ENCODE measurements at places on chromosomes 12 and 14. TPM values are rescaled to one million over a fixed set of nuclear protein-coding genes. Genes with fewer than 3 reads are reported as not detected.

The LRTM2 gene
- total RNA-seq = not detected

The FKBP3 gene
- total RNA-seq = 21.4 TPM

DNA sequence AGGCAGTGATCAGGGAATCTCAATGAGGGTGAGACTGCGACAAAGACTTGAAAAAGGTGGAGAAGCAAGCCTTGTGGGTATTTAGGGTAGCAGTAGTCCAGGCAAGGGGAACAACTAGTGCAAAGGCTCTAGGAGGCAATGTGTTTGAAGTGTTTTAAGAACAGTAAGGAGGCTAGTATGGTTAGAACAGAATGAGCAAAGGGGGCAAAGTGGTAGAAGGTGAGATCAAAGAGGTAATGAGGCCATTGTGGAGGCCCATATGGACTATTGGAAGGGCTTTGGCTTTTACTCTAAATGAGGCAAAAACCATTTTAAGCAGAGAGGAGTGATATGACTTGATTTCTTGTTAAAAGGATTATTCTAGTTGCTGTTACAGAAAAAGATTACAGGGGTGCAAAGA, 16.8 kb downstream of the HIF1A start:
- no peak for DNase-seq

- no peak for DNase-seq
Observed at GRCh38 chr14:82180139-82180538, 646.5 kb upstream of the SEL1L start.

GRCh38 chr12:48021485-48022179, 17.4 kb upstream of the COL2A1 start:
- no peak for DNase-seq

The TAS2R20 gene
- 0.57 TPM for total RNA-seq

DNA sequence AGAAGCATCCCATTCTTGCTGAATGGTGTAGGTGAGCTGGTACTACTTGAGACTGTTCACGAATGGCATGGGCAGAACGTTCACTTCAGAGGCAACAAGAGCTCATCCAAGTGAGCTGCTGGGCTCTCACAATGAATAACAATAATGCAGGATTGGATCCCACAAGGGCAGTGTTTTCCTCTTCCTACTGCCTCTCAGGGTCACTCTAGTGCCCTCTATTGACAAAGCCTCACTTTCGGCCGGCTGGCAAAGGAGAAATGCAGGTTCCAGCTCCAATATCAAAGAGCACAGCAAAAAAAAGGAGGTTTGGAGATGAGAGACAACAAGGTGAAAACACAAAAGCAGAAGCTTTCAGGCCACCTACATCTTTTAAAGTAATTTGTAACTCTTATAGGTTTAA, 74.6 kb upstream of the MYF6 start:
- no peak for DNase-seq

DNA sequence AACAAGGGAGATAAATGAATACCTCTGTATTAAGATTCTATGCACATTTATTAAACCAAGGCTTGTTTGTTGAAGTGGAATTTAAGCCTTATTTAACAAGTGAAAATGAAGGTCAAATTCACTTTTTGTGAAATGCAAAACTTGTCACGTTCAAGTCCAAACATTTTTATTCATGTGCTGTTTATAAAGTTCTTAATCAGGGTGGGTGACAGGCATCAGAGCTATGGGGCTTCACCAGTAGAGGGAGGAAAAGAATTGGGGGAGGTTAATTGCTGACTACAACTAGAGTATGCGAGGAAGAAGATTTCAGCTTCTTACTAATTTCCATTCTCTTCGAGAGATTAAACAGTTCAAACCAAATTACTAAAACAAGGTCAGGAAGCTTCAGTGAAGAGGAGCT, 9.7 kb downstream of the MOK start:
- no peak for DNase-seq

- DNase-seq = no peak
Observed at GRCh38 chr12:51200156-51200555, 17.7 kb downstream of the POU6F1 start.

DNA sequence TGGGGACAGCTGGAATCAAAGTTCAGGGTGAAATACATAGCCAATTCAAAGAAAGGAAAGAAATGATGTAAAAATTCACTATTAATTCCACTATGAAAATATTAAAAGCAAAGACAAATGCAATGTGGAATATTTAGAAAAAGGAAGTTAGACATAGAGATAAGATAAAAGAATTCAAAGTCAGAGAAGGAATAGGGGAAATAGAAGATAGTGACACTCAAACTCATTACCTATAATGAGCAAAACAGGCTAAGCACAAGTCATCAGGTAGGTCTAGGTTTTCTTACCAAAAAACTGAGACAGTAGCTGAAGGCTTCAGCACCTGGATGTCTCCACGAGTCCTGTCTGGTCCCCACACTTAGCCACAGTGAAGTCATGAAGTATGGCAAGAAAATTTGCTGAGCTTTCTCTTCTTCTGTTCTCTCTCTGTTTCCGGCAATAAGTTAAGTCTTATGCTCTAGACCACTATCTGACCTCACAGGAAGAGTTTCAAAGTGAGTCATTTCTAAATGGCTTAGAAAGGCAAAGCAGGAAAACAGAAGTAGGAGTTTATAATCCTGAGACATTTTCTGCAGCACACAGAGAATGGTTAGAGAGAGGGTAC, at the start of gene C3AR1:
Gene C3AR1 (minus strand): TSS at position 369 of the 604 bp plus-strand sequence. CDS start 6,174 bp downstream, outside the sequence.
- DNase-seq = no peak

DNA sequence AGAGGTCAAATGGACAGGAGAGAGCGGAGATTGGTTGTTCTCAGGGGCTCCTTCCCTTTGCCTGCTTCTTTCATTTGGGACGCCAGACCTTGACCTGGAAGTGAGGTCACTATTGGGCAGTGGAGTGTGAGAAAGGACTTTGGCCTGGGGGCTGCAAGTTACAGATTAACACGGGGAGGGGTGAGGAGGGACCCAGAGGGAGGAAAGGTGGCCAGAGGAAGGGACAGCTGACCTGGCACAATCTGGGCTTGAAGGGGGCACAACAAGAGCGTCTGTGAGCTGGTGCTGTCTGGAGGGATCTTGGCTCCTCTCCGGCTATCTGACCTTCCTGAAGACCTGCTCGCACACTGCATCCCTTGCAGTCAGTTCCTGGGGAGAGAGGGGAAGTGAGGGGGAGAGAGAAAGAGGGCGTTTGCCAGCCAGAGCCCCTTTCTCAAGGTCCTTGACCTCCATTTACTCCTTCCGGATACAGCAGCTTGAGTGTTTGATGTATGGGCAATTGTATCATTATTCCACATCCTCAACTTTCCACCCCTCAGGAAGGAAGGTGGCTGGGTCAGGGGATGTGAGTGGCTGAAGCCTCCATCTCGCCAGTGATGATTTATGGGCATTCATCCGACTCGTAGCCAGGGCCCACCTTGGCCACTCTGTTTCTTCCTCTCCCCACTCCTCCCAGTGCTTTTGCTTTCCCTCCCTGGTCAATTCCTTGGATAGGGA, 4.7 kb downstream of the RBP5 start:
- no peak for DNase-seq

All from lower leg skin (tissue), 4 donors.